Pons (tissue), 1 donor: ENCODE measurements at places on chromosomes 4 and X.

DNA sequence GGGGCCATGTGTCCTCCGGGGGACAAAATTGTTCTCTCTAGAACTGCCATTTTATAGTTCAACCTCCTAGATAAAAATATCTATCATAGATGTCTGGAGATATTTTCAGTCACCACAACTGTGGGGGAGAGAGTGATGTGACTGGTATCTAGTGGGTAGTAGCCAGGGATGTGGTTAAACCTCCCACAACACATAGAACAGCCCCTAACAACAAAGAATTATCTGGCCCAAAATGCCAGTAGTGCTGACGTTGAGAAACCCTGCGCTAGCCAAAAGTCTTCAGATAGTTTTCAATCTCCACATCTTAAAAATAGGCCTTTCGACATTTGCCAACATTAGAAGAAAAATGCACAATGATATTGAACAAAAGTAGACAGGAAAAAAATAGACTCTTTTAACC, 19.0 kb upstream of the SUPT20HL2 start:
- no peak for DNase-seq

- DNase-seq = peak; percentile 20
These were observed 987.2 kb downstream of the PDHA2 start for GRCh38 chr4:96827086-96827485.

GRCh38 chr4:164081801-164082200, 587.3 kb downstream of the TMA16 start:
- DNase-seq = no peak

DNA sequence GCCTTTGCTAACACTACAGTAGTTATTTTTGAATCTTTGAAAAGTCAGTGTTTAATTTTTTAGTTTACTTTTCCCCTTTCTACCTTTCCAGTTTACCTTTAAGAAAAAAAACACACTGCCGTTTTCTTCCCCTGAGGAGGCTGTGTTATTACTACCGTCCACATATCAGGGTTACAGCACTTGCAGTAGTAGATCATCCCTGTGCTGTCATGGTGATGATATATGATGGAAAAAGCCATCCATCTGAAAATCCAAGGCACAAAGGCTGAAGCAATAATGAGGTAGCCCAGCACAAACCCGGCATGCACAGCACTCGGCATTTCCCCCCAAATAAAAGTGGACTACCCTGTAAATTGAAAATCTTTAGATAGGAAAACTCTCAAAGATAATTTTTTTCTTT, 258.7 kb downstream of the CXXC4 start:
- no peak for DNase-seq

DNA sequence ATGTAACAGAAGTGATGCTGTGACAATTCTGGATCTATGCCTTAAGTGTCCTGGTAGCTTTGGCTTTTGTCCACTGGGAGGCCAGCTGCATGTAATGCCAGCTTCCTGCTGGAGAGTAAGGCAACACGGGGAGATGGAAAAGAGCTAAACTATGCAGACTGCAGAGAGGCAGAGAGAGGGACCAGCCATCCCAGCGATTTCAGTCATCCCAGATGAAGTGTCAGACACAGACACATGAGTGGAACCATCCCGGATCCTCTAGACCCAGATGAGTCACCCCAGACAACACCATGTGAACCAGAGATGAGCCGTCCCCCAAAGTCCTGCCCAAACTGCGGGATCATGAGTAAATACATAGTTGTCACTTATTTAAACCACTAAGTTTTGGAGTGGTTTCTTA, 14.6 kb downstream of the SRPX start:
- DNase-seq = no peak

GRCh38 chr4:36709991-36710390, 428.6 kb downstream of the DTHD1 start:
- DNase-seq = no peak

DNA sequence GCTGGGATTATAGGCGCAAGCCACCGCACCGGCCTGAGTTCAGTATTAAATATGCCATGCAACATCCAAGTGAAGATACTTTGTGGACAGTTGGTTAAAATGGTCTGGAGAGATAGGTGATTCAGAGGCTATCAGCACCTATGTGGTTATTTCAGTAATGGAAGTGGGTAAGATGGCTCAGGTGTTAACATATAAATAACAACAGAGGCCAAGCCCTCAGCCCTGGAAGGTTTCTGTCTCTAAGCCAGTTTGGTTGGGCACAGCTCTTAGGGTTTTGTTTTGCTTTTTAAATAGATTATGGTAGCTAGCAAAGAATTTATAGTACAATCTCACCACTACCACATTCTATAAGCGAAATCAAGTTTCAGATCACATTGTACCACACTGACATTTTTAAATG, 16.6 kb downstream of the FAM114A1 start:
- DNase-seq = no peak

DNA sequence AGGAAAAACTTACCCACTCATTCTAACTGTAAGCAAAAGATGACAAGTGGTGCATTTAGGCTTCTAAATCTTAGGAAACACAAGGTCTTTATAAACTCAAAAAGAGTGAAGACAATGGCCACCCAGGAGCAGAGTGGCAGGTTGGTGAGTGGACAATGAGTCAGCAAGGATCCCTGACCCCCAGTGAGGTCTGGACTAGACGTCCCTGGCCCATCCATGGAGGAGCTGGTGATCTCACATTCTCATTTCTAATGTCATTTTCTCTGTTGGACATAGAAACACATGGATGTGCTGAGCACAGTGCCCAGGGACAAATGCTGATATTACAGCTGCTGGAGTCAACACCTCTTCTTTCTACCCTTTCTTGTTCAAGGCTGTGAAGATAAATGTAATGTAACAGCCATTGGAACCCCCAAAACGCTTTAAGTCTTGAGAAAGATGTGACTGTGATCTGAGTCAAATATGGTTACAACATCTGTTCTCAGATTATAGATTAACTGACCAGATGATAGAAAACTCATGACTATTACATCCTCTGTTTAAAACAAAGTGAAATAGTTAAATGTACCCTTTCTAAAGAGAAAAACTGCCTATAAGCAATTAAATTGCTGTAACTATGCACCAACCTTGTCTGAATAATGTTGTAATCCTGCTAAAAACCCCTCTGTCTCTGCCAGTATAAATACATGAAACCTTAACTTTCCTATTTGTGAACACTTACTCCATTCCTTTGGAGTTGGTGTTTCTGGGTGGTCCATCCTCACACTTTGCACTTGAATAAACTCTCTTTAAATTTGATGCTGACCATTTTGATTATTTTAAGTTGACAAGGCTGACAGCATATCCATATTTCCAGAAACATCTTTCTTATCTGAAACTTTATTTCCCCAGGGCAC, 92.7 kb downstream of the USP46 start:
- no peak for DNase-seq

GRCh38 chr4:130233377-130234047, 1137.6 kb downstream of the C4orf33 start:
- DNase-seq = peak; percentile 12

DNA sequence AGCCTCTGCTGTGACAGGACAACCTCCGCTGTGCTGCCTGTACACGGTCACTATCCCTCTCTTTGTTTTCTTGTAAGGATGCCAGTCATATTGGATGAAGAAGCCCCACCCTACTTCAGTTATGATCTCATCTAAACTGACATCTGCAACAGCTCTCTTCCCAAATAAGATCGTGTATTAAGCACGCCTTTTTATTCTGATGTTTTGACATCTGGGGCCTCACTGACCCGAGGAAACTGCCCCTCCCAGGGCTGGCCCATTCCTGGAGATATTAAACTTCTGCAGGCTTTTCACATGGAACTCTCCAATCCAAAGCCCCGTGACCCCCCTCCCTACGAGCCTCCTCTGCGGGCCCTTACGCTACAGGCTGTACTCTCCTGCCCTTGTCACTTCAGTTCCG, 232.0 kb downstream of the ARHGAP10 start:
- DNase-seq = no peak

DNA sequence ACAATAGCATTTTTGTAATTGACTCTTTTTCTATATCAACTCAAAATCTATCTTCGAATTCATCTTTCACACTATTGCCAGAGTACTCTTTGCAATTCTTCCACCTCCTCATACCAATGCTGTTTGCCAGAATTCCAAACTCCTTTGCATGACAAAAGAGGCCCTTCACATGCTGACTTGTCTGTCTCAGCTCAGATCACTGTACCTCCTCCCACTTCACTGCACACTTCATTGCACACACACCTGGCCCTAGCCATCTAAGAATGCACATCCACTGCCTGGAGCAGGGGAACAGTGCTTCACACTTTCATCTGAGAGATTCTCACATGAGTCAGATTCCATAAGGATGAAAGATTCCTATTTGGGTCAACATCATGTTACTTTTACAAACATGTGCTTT, 56.5 kb downstream of the PRDM5 start:
- DNase-seq = no peak

GRCh38 chr4:139053909-139054308, 38.3 kb downstream of the NOCT start:
- no peak for DNase-seq
